ENCODE measurements at places on chromosomes 4 and X. TPM values are rescaled to one million over a fixed set of nuclear protein-coding genes. Genes with fewer than 3 reads are reported as not detected.

The HSD17B13 gene
- 0.17 TPM for total RNA-seq

The WAS gene
- not detected for total RNA-seq

The CTAG1B gene
- not detected for total RNA-seq

The DYNLT3 gene
- 34.2 TPM for total RNA-seq

The RBM47 gene
- total RNA-seq, result not detected

The SLIT2 gene
- 1.9 TPM for total RNA-seq

The SPATA18 gene
- 0.02 TPM for total RNA-seq

The PCSK1N gene
- 0.72 TPM for total RNA-seq

The ZNF630 gene
- not detected for total RNA-seq

The GUCY1A1 gene
- 1.8 TPM for total RNA-seq

GRCh38 chr4:22877486-22878052 is 184.8 kb downstream of the GBA3 start:
- no peak for DNase-seq

- no peak for DNase-seq
Measured at GRCh38 chrX:1378306-1378759, 13.6 kb downstream of the SLC25A6 start.

- no peak for DNase-seq
Measured at GRCh38 chr4:154616287-154616686, 3.8 kb upstream of the FGG start.

GRCh38 chr4:17915439-17915838 is 104.7 kb downstream of the NCAPG start:
- DNase-seq, result no peak

GRCh38 chr4:40190880-40191815 is 5.7 kb upstream of the RHOH start:
- DNase-seq, result no peak

DNA sequence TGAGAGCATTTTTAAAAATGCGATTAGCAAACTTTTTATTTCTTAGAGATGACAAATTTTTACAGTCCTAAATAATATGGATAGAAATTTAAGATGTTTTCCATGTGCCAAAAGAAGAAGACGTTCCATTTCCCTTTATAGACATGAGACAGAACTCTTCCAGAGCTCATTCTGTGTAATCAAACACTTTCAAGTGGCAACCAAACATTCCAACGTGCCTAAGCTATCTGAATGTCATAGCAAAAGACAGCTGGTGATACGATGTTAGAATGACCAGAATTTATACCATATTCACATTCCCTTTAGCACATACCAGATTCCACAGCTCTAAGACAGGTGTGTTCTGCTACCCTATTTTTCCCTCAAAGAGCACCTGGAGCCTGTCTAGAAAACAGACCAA is 133.2 kb downstream of the ENOX2 start:
- DNase-seq, result no peak

GRCh38 chr4:15738877-15739276 is 36.0 kb downstream of the BST1 start:
- no peak for DNase-seq

DNA sequence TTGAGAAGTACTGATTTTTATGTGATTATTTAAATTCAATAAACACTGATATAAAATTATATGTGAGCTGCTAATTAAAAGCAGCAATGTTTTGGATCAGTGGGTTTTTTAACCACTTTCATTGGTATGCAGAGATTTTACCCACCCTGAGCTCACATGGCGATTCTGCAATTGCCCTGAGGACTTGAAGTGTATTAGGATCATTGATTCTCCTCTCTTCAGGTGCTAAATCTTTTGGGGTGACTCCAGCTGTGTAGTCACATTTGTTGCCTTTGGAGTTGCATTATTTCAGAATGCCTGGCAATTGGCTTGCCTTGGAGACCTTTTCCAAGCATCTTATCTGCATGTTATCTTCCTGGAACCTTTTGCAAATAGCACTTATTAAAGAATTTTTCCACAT is 51.3 kb downstream of the UGT8 start:
- no peak for DNase-seq

DNA sequence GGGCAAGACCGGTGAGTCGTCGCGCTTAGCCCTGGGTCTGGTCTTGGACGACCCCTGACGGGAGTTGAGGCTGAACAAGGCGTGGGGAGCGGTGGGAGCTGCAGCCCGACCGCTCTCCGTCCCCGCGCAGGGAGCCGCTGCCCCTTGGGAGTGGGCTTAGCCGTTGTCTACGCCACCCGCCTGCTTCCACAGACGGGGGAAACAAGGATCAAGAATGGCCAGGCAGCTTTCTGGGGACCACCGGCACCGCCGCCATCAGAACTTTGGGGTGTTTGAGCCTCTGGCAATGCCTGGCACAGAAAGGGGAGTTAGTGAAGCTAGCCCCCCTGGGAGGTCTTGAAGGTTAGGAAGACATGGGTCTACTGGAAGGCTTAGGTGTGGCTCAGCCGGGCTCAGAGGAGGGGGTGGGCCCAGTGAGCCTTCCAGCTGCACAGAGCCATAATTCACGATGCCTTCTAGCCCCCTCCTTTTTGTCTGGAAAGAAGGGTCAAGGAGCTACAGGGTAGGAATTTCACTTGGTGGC is 583 bp downstream of the RASL11B start:
- DNase-seq, result no peak

DNA sequence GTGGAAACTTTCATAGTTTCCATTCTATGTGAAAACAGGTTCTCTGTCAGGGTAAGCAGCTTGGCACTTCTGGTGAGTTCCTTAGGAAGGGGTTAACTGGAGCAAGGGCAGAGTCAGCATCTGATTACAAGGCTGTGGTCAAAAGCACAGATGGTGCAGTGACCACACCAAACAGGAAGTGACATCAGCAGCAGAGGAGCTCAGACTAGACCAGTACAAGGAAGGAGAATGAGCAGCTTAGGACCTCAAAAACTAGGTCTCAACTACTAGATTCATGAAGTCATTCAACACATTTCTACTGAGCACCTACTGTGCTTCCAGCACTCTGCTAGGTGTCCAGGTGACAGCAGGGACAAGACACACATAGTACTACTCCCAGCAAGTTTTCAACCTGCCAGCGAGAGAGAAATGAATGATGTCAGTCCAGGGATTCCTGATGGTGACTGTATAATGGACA is 130.2 kb downstream of the AMELX start:
- peak; percentile 48 for DNase-seq

- no peak for DNase-seq
Measured at GRCh38 chr4:2891294-2891693, 47.6 kb downstream of the ADD1 start.

DNA sequence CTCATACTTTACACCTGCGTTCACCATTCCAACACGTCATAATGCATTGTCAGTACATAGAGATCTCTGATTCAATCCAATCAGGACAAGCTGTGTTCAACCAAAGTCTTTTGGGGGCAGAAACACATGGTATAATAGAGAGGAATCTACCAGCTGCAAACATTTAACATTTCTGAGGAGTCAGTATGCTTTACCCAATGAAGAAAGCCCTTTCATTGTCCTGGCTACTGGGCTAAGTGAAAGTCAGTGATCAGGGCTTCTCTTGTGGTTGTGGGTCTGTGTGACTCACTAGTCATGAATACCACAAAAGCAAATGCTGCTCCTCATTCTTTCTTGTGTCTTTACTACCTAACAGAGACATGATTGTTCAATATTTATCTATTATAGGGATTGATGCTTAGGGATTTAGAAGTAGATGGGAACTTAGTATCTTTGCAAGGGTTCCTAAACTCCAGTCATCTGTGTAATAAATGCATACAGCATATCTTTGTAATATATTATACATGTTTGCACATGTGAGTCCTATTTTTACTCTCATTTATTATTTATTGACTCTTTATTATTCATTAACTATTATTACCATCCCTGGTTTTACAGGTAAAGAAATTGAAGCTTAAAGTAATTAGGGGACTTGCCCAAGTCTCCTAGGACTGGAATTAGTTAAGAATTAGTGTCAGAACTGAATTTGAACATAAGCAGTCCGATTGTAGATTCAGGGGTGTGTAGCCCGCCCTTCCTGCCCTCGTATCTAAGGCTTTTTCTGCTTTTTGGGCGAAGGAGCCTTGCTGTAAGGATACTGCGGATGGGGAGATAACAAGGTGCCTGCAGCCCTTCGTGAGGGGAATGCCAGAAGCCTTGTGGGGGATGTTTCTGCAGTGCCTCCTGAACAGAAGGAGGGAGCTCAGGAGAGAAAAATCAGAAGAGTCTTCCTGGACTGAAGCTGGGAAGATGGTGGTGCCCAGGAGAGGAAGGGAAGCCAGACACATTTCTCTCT is 353.1 kb upstream of the BOD1L1 start:
- DNase-seq, result no peak

DNA sequence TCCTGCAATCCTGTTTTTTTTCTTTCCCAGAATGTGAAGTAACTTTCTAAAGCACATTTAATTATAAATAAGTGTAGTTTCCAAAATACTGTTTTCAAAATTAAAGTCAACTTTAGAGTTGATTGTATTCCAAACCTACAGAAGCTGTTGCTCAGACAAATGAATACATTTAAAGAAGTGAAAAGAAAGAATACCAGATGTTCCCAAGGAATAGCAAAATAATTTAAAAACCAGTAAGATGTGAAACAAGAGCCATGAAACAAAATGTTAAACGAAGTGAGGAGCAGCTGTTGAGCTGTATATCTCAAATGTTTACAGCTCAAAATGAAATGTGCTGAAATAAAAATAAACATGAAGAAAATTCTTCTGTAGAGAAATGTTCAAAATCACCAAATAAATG is 627.4 kb upstream of the NDST4 start:
- DNase-seq, result no peak

DNA sequence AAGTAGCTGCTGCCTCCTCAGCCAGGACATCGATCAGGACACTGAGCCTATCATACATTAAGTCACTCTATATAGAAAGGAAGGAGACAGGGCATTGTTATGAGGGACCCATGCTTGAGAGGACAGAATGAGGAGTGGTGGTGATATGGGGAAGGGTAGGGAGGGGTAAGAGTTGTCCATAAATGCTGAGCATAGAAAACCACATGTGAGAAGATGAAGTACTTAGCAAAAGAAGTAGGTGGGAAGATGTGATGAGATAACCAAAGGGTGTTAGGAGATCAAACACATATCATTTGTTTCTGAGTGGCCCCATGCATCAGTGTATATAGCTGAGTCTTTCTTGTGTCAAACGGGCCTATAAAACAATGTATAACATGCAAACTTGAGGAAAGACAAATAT is 84.1 kb downstream of the DGKK start:
- no peak for DNase-seq
